ENCODE measurements at places on chromosomes 3 and 15. TPM values are rescaled to one million over a fixed set of nuclear protein-coding genes. Genes with fewer than 3 reads are reported as not detected.

GAP43 gene
- not detected for total RNA-seq

NISCH gene
- total RNA-seq, result 75.7 TPM

RPP14 gene
- total RNA-seq, result 17.8 TPM

CCNB2 gene
- total RNA-seq, result 33.4 TPM

UTS2B gene
- not detected for total RNA-seq

ITIH1 gene
- not detected for total RNA-seq

ZNF80 gene
- not detected for total RNA-seq

MED12L gene
- 0.19 TPM for total RNA-seq

ZNF774 gene
- 1.0 TPM for total RNA-seq

CELF6 gene
- total RNA-seq, result not detected

PLCB2 gene
- total RNA-seq, result 2.0 TPM

TRIM42 gene
- not detected for total RNA-seq

LRRC2 gene
- under 0.01 TPM for total RNA-seq

LRRIQ4 gene
- total RNA-seq, result not detected

MYEF2 gene
- total RNA-seq, result 17.8 TPM

NTRK3 gene
- total RNA-seq, result under 0.01 TPM

GOLGA8Q gene
- 0.18 TPM for total RNA-seq

CHRFAM7A gene
- 2.9 TPM for total RNA-seq

CKMT1B gene
- total RNA-seq, result not detected

GOLGB1 gene
- total RNA-seq, result 46.2 TPM

DNAJB11 gene
- total RNA-seq, result 59.7 TPM

SELENOT gene
- total RNA-seq, result 98.5 TPM

CEMIP gene
- 0.27 TPM for total RNA-seq

NUDT16 gene
- total RNA-seq, result 13.7 TPM

A4GNT gene
- total RNA-seq, result not detected

KBTBD13 gene
- not detected for total RNA-seq

LNP1 gene
- total RNA-seq, result 0.94 TPM

CLEC3B gene
- total RNA-seq, result 2.6 TPM

RBP2 gene
- total RNA-seq, result not detected

EXOG gene
- 12.9 TPM for total RNA-seq

MUSTN1 gene
- not detected for total RNA-seq

SLMAP gene
- total RNA-seq, result 42.8 TPM

SEMA3F gene
- total RNA-seq, result 138 TPM

FANCD2 gene
- 8.7 TPM for total RNA-seq

CMTM8 gene
- 1.4 TPM for total RNA-seq

OR5K2 gene
- not detected for total RNA-seq

ULK4 gene
- total RNA-seq, result 7.6 TPM

CCR1 gene
- not detected for total RNA-seq

KLHL6 gene
- 5.9 TPM for total RNA-seq

PRR20G gene
- total RNA-seq, result not detected

LDHAL6B gene
- total RNA-seq, result not detected

C2CD4A gene
- 1.5 TPM for total RNA-seq

ANO10 gene
- total RNA-seq, result 49.2 TPM

OR5H6 gene
- total RNA-seq, result not detected

CELSR3 gene
- total RNA-seq, result 0.47 TPM
